ENCODE measurements at places on chromosomes 16 and 17.

GRCh38 chr16:4179020-4179419 is 62.8 kb upstream of the ADCY9 start:
- DNase-seq: no peak

DNA sequence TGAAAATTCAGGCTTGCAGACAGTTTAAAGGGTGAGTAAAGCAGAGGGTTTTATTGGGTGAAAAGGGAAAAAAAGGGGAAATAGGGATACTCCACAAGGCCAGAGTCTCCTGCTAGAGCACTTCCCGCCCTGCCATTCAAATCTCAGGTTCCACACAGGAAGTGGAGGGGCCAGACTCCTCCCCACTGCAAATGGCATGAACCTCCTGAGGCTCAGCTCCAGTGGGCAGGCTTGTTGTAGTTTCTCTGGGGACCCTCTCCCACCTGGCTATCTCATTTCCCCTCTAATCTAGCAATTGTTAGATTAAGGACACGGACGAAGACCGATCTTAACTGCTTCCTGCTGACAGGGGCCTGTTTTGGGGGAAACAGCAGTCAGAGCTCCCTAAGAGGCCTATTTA is 43.4 kb downstream of the TAOK1 start:
- no peak for DNase-seq

DNA sequence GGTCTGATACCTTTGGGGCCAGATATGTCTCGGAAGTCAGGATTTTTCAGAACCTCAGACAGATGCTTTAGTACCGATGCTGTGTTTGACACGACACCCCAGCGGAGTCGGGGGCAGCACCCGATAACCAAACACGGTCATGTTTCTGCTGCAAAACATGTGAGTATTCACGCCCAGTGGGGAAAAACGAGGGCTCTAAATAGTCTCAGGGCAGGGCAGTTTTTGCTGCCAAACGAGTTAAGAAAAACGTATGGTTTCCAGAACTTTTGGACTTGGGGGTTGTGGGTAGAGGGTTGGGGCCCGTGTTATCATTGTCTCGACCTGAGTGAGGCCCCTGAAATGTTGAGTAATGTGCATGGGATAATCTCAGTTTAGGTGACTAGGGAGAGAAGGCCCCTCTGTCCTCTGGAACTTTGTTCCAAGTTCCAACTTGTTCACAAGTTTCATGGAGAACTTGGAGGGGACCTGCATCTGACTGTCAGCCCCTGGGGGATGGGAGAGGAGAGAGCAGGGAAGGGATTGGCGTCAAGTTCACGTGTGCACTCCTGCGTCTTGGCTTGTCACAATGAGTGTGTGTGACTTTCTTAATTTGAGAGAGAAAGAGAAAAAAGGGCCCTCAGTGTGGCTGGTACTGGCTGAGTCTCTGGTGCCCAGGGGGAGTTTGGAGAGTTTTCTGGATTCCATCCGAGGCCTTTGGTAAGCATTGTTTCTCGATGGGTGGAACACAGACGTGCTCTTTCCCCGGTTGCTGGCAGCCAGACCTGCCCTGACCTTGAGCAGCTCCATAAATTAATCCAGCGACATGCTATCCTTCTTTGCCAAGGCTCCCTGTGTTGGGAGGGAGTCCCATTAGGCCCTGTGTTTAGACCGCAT is 83.9 kb upstream of the CIBAR2 start:
- DNase-seq: no peak

- DNase-seq: no peak
Measured at GRCh38 chr16:23014592-23014991, 134.7 kb downstream of the USP31 start.

GRCh38 chr17:5640726-5641125 is 56.4 kb upstream of the NLRP1 start:
- no peak for DNase-seq

- DNase-seq: no peak
Measured at GRCh38 chr16:66489818-66490217, 60.1 kb downstream of the TK2 start.

DNA sequence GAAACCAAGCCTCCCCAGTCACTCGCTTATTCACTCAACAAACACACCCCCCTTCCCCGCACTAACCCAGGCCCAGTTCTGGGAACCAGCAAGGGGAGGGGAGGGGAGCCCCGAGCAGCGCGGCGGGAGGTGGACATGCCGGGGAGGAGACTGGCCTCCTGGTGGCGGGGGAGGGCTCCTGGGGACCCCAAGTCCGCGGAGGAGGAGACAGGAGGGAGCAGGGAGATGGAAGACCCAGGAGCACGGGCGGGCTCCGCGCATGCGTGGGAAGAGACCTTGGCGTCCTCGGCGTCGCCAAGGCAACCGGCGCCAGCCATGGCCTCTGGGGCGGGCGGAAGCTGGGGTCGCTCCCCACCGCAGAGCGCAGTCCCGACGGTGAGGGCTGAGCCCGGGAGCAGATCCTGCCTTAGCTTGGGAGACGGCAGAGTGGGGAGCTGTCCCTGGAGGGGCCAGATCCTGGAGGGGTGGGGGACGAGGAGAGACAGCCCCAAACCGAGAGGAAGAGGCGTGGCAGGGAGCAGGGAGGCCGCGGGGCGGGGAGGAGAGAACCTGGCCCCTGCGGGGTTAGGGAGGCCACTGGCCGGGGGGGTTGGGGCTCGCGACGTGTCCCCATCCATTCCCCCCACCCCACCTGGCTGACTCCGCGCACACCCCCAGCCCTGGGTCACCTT is at the start of gene PRR29:
PRR29 (plus strand) TSS at position 302 of the 671 bp plus-strand sequence; CDS start at position 316, 14 bp downstream.
- DNase-seq: no peak

DNA sequence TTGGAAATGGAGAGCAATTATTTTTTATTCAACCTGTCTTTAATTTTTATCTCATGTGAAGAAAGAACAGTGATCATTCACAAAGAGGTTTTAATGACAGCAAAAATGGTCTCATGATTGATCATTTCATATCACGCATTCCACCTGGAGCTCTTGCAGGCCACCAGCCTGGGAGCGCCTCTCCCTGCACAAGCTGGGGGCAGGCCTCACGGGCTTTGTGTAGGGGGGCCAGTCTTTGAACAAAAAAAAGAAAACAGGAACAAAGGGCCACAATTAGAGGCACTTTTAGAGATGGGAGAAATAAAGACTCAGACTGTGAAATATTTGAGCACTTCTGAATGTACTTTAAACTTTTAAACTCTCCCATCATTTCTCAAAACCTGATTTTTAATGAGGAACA is 232.9 kb downstream of the CHD9NB start:
- no peak for DNase-seq

GRCh38 chr16:14608111-14608566 is 21.9 kb downstream of the PARN start:
- DNase-seq: no peak

DNA sequence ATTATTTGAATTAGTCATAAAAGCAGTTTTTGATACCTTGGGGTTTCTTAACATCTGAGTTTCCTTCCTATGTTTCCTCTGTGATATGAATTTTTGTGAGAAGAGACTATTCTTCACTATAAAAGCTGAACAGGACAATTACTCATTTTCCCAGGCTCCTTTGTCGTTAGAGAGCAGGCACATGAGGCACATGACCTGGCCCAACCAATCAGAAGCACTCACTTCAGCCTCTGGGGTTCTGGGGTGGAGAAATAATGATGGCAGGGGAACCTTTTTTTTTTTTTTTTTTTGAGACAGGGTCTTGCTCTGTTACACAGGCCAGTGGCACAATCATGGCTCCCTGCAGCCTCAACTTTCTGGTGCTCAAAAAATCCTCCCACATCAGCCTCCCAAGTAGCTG is 145.5 kb upstream of the ASIC2 start:
- no peak for DNase-seq

- no peak for DNase-seq
Measured at GRCh38 chr16:6932871-6933385, 399.7 kb upstream of the RBFOX1 start.

DNA sequence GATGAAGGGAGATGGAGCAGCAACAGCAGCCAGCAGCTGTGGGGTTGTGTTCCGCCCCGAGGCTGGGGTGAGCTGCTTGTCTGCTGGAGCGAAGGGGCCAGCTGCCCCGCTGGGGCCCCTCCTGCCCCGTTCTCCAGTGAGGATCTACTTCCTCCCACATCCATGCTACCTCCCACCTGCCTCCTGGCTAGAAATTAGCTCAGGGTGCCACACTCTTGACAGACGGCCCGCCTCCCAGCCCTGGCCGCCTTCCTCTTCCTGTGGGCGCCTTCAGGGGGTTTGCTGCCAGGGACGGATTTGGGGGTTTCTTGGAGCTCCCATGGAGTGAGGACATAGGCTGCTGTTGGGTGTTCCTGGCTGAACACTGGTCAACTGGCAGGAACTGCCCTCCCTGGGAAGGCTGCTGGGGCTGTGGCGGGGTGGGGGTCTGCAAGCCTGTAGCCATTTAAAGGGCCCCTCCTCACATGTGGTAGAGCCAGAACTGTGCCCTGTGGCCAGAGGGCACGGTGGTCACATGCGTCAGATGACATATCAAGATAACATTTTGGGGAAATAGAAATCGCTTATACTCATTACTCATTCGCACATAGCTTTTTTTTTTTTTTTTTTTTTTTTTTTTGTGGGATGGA is 13.1 kb downstream of the TBC1D24 start:
- DNase-seq: no peak

DNA sequence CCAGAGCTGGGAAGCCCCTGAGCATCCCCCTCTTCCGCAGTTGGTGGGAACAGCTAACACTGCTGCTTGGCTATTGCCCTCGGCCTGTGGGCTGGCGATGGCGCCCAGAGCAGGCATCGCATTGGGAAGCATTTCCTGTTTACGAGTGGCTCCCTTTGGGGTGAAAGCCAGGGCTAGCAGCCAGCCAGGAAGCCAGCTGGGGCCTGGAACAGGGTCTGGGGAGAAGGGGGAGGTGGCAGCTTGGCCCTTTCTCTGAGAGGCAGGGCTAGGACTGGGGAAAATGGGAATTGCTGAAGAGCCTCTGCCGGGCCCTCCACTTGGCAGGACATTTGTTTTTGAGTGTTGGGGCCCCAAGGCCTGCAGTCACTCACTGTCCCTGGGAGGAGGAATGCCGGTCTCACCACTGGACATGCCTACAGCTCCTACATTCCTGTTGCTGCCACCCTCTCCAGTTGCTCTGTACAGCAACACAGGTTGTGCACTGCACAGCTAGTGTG is 2.4 kb upstream of the MTSS2 start:
- DNase-seq: no peak

- no peak for DNase-seq
Measured at GRCh38 chr17:2854143-2855055, 58.2 kb downstream of the RAP1GAP2 start.

GRCh38 chr16:4261557-4262172 is 11.2 kb downstream of the TFAP4 start:
- peak; percentile 43 for DNase-seq

- DNase-seq: no peak
Measured at GRCh38 chr17:1469231-1469852, 13.3 kb upstream of the CRK start.

GRCh38 chr17:75844530-75845057 is 390 bp upstream of the UNC13D start:
- peak; percentile 80 for DNase-seq

DNA sequence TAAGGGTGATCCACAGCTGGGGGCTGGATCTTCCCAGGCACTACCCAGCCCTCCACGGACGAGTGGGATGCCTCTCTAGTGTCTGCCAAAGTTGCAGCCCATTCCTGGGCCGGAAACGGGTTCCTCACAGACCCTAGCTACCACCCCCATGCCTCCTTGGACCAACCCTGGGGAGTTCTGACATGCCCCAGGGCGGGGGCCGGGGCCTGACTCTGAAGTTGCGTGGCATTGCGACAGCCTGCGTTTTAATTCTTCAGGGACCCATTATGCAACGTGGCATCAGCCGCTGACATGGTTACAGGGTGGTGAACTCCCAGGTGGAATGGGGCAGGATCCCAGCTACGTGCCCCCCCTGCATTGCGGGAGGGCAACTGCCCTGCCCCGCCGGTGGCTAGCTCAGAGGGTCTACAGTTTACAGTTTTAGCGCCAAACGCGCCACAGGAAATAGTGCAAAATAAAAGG is 2.7 kb downstream of the CBX4 start:
- DNase-seq: no peak

- no peak for DNase-seq
Measured at GRCh38 chr16:49652456-49653172, 203.3 kb downstream of the ZNF423 start.

GRCh38 chr16:78506367-78507193 is 407.1 kb downstream of the WWOX start:
- no peak for DNase-seq

GRCh38 chr17:8939496-8940334 is 25.8 kb downstream of the PIK3R5 start:
- no peak for DNase-seq

- no peak for DNase-seq
Measured at GRCh38 chr16:55471448-55472097, 7.4 kb upstream of the MMP2 start.

- DNase-seq: no peak
Measured at GRCh38 chr16:83115491-83116232, 488.9 kb downstream of the CDH13 start.

DNA sequence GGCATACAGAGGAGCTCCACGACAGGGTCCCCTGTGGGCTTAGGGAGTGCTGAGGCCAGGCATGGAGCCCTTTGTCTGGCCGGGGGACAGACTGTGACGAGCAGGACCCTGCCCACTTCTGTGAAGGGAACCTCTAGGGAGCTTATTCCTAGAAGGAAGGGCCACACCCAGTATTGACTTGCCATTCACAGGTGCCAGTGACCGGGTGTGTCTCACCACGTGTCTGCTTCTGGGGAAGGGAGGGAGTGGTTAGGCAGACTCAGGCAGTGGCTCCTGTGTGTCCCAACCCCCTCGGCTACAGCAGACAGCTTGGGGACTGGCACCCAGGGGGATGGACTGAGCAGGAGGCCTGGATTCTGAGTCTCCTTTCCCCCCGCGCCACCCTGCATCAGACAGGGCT is 57.2 kb downstream of the SOCS1 start:
- DNase-seq: no peak

- DNase-seq: peak; percentile 52
Measured at GRCh38 chr17:40319651-40320540, 10.9 kb downstream of the RARA start.

- no peak for DNase-seq
Measured at GRCh38 chr17:1108765-1109605, 70.8 kb downstream of the ABR start.

GRCh38 chr17:68391561-68392268 is 65.6 kb downstream of the WIPI1 start:
- no peak for DNase-seq

GRCh38 chr17:78745407-78746088 is 36.5 kb downstream of the CYTH1 start:
- DNase-seq: peak; percentile 46

DNA sequence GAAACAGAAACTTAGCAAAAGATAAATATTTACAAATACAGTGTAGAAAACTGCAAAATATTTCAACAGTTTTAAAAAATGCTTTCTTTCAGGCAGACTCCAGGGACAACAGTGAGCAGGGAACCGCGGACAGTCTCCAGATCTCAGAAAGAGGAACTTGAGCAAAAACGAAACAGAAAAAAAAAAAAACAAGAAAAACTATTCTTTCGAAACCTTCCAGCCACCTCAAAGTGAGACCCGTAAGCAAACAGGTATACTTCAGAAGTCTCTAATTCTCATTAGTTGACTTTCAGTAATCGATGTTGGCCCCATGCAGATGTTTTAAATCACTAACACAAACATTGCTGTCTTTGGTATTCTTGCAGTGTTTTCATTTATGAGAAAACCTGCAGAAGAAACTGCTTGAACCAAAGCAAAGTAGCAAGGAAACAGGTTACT is 15.7 kb upstream of the CCL1 start:
- no peak for DNase-seq
